ENCODE measurements at places on chromosomes 1 and 21. TPM values are rescaled to one million over a fixed set of nuclear protein-coding genes. Genes with fewer than 3 reads are reported as not detected.

GRCh38 chr1:227740401-227740960 lies 5.2 kb downstream of the SNAP47 start:
- DNase-seq, result no peak

- no peak for DNase-seq
Measured at GRCh38 chr1:71687376-71687775, 595.0 kb downstream of the NEGR1 start.

Gene CTTNBP2NL
- 12.2 TPM for total RNA-seq

Gene SPRR1B
- total RNA-seq, result not detected

- no peak for DNase-seq
Measured at GRCh38 chr21:39510240-39510639, 58.5 kb downstream of the SH3BGR start.

DNA sequence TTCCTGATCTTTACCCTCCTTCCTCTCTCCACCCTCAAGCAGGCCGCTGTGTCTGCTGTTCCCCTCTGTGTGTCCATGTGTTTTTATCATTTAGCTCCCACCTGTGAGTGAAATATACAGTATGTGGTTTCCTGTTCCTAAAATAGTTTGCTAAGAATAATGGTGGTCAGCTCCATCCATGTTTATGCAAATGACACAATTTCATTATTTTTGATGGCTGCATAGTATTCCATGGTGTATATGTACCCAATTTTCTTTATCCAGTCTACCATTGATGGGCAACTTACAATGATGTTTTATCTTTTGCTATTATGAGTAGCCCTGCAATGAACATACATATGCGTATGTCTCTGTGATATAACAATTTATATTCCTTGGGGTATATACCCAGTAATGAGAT lies 133.4 kb upstream of the RGS18 start:
- no peak for DNase-seq

DNA sequence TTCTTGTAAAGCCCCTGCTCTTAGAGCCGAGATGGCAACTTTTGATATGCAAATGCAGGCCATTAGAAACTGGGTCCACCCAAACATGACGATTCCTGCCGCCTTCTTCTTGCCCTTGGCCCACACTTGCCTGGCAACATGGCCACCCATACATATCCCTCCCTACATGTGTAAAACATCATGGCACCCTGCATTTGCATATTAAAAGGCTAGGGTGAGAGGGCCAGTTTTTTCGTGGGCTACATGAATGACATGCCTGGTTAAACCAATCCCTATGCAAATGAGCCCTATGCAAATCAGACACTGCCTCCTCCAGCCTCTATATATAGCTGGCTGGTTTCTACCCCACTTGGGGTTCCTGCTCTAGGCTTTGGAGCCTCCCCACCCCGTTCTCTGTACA lies 18.8 kb downstream of the PLA2G2A start:
- DNase-seq, result no peak

All from myocyte (in vitro differentiated cells).